ENCODE measurements at places on chromosomes 12 and 14.

DNA sequence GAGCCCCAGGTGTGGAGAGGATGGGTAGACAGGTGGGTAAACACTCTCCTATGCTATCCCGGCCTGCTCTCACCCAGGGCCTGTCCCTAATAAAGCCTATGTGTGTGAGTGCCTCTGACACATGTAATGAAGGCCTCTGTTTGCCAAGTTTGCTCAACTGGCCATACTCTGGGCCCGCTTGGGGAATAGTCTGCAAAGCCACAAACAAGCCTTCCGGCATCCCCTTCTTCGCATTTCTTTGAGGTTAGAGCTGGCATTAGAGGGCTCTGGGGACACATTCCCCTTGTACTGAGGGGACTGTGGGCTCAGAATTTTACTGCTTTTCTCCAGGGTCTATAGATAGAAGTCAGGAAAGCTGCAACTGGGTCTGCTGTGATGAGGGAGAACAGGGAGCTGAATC is 240.5 kb downstream of the C12orf75 start:
- DNase-seq, result no peak

GRCh38 chr12:84982888-84983287 is 53.2 kb downstream of the TSPAN19 start:
- no peak for DNase-seq

DNA sequence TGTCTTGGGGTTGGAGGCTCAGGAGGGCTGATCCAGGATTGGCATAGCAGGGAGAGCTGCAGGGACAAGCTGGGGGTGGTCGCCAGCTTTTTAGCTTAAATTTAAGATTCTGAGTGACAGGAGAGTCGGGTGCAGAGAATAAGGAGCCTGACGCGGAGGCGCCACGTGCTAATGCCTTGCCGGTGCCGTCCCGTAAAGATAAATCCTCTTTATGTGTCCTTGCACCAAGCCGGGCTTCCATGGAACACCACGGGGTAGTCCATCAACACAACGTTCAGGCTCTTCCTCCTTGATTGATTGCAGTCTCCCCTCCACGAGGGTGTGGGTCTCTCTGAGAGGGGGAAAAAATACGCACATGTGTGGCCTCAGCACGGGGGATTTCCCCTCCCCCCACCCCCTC is 3.9 kb downstream of the DLK1 start:
- DNase-seq, result no peak

- no peak for DNase-seq
Observed at GRCh38 chr14:101008631-101009336, 105.3 kb upstream of the RTL1 start.

DNA sequence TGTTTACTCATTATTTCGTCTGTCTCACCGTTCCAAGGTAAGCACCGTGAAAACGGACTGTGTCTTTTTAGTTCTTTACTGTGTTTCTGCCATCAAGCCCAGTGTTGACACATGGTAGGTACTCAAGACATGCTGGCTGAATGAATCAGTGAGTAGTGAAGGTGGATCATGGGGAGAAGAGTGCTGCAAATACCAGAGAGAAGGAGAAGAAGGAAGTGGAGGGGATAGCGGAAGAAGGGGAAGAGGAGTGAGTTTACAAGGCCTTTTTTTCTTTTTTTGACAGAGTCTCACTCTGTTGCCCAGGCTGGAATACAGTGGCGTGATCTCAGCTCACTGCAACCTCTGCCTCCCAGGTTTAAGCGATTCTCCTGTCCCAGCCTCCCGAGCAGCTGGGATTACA is 54.6 kb downstream of the ETV6 start:
- no peak for DNase-seq

GRCh38 chr12:124696693-124697476 is 129.5 kb upstream of the NCOR2 start:
- no peak for DNase-seq

GRCh38 chr14:94935706-94936300 is 165.9 kb upstream of the GSC start:
- no peak for DNase-seq

DNA sequence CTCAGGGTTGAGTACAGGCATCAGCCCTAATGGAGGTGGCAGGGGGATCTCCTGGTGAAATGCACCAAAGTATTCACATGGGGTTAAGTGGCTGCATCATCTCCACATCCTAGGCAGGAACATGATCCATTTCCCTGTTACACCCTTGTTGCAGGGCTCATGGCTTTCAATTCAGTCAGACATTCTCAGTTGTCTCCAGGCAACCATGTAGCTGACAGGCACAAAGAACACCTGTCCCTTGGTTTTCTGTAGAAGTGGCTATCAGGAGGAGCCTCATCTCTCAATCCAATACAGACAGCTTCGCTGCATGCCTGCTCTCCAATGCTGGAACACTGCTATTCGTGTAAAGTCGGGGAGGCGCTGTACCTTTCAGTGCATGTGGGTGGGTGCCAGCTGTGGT is 299.0 kb upstream of the FOXG1 start:
- DNase-seq, result no peak

GRCh38 chr12:131011165-131012079 is 57.7 kb downstream of the ADGRD1 start:
- no peak for DNase-seq

DNA sequence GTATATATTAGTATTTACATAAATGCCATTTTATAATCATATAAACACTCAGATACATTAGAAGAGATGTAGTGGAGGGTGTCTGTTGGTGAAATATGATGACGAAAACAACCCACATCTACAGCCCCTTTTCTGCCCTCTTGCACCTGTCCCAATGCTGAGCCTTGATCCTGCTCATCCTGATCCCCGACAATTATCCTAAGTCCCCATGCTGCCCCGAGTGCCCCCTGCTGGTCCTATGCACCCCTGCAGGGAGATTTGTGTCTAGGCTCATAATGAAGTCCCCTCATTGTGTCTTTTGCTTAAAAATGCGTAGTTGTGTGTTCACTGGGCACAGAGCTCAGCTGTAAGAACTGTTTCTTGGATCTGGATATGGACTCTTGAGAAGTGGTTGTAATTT is 554.5 kb downstream of the TMEM121 start:
- DNase-seq, result no peak

GRCh38 chr12:33432992-33433391 is 6.6 kb downstream of the SYT10 start:
- DNase-seq, result no peak

DNA sequence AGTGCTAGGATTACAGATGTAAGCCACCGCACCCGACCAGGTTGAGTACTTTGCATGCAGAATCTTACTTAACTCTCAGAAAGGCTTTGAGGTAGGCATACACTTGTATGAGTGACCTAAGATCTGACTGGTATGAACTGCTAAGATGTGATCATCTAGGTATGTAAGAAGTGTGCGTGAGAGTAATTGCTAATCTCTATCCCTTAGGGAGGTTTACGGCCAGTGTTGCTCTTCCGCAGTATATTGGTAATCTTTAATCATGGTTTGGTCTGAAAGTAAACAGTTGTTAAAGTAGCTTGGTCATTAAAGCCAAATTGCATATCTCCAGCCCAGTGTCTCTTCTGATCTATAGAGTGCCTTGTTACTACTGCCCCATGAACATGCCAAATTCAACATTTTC is 7.8 kb downstream of the UNG start:
- no peak for DNase-seq

Data from A549 (cell line).